ENCODE measurements at places on chromosomes 7 and 10.
A peak's percentile ranks its signal among the peaks of the same experiment; 100 is the strongest.

DNA sequence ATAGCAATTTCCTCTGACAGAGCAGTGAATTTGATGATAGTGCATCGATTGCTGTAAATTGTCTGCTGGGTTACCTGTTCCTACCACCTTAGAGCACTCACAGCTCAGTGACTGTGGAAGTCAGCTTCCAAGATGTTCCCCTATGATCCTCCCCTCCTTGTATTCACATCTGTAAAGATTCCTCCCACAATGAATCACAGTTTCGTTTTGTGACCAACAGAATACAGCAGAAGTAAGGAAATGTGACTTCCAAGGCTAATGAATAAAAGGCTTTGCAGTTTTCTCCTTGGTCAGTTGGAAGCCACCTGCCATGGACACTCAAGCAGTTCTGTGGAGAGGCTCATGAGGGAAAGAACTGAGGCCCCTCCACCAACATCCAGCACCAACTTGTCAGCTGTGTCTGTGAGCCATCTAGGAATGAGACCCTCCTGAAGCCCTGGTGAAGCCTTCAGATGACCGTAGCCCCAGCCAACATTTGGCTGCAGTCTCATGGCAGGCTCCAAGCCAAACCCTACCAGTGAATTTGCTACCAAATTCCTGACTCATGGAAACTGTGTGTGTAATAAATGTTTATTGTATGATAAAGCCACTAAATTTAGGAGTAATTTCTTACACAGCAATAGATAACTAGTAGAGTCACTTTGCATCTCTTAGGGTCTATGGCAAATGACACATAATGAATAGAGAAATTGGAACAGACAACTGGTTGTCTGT is 309.5 kb upstream of the NPVF start:
- DNase-seq: no peak

GRCh38 chr10:6482737-6483357 is 97.2 kb downstream of the PRKCQ start:
- DNase-seq: no peak

DNA sequence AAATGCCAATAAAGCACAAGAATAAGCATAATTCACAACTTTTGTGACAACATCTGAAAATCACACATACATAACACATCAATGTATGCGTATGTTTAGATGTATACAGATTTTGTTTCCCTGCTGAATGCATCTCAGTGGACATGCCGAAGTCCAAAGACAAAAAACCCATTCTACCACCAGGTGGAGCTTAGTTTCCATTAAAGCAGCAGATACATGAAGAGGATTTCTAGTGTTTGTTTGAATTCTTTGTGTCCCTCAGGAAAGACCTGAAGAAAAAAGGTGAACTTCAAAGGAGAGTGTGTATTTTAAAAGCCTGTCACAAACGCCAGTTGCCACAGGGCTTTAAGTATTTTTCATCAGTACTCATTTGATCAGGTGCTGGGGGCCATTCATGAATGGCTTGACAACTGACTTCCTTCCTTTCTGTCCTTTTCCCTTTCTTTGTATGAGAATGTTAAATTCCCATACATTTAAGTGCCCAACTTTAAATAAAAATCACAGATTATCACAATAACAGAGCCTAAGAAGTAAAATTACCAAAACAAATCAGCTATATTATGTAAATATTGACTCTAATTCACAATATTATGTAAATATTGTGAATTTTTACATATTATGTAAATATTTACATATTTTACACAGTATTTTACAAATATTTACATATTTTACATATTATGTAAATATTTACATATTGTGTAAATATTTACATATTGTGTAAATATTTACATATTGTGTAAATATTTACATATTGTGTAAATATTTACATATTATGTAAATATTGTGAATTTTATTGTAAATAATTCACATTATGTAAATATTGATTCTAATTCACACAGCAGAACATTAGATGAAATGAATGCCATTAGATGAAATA is 343.0 kb downstream of the CRPPA start:
- DNase-seq: peak; percentile 43

DNA sequence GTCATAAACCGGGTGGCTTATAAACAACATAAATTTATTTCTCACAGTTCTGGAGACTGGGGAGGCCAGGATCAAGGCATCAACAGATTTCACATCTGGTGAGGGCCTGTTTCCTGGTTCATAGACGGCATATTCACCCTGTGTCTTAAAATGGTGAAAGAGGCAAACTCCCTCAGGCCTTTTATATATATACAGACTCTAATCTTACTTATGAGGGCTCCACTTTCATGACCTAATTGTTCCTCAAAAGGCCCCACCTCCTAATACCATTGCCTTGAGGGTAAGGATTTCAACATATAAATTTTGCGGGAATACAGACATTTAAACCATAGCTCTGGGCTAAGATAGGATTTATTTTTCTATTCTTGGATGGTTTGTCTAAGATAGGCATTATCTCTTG is 187.2 kb downstream of the PPP1R3A start:
- DNase-seq: no peak

- no peak for DNase-seq
Measured at GRCh38 chr7:27156508-27156898, at the start of gene HOXA7. Gene HOXA7 (minus strand): TSS chr7:27156675. CDS start chr7:27156545, 130 bp downstream.

DNA sequence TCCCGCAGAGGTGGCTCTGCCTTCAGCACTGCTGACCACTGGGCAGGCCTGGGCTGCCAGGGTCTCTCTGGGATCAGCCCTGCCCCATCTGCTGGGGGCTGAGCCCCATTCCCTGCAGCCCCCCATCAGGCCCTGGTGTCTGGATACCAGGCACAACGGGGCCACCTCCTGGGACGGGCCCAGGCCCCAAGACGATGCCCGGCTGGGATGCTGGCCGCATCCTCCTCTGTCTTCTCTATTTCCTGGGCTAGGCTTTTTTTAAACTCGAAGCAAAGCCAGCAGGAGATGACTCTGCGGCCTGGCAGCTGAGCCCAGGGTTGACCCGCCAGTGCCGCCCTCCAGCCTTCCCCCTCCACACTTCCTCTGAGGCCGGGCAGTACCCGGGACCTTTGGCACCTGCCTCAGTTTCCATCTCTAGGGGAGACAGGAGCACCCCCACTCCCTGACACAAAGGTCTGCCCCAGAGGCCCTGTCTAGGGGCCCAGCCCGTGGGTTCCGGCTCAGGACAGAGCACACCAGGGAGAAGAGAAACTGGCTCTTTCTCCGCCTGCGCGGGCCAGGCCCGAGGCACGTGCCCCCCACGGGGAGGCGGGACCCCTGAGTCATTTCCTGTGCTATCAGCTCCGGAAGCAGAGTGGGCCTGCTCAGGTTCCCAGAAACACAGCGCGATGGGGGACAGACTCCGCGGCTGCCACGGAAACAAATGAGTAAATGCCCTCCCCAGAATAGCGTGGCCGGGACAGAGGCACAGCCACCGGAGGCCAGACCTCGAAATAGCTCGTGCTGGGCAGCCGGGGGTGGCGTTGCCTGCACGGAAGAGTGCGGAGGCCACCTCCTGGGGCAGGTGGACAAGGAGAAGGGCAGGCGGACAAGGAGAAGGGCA is 84.6 kb upstream of the PDGFA start:
- no peak for DNase-seq

DNA sequence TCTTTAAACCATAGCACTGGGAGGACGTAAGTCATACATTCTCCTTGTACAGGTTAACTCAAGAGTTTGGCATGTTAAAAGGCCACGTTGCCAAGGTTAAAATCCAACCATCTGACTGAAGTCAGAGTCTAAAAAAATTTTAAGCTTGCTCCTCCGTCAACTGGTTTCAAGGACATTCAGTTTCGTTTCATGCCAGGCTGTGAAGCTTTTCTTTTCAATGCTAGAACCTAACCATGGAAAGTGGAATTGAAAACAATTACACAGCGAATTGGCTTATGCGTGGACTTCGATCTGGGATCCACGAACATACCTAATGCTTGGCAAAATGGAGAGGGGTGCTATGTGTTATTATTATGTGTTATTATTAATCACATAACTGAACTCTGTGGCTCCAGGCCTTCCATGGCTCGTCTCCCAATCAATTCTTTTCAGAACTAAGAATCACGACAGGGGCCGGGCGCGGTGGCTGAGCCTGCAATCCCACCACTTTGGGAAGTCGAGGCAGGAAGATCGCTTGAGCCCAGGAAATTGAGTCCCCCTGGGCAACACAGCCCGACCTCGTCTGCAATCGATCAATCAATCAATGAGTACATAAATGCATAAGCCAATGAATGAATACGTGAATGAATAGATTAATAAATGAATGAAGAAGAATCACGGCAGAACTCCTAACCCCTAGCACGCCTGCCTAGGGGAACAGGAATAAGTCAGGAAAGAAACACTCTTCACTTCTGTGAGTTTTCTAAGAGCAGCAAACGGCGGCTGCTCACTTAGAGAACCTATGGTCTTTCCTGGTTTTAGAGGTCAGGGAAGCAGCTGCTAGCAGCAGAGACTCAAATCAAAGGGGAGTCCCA is 733 bp upstream of the ARL5B start:
- DNase-seq: no peak

GRCh38 chr10:9294865-9295264 is 1240.4 kb downstream of the GATA3 start:
- DNase-seq: no peak

DNA sequence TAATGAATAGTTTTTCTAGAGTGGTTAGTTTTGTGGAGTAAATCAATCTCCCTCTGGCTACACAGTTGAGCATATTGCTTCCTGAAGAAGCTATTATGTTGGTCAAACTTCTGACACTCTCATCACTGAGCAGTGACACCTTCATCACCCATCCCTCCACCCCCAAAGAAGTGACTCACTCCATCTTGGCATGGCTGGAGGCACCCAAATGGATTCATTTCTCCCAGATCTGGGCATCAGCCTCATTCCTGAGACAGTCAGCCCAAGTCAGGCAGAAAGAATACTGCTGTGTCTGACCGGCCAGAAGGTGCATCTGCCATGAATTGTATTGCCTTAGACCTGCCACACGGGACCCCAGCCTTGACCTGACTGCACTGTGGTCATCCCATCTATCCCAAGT is 117.0 kb upstream of the HABP2 start:
- DNase-seq: no peak

DNA sequence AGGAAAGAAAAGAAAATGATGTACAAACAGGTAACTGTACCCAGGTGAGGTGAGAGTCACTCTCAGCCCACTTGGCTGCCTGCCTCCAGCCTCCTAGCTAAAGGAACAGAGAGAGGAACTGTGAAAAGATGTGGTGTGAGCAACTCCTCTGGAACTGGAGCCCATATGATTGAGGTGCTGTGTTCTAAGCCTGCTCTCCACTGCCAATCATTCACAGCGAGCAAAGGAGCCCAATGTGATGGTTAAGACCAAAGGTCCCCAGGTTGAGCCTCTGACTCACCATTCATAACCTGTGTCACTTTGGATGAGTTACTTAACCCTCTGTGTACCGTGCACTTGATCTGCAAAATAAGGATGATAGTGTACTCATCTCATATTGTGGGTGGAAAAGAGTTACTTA is 868.1 kb upstream of the AUTS2 start:
- no peak for DNase-seq

GRCh38 chr10:32104181-32104580 is 48.0 kb upstream of the KIF5B start:
- no peak for DNase-seq

DNA sequence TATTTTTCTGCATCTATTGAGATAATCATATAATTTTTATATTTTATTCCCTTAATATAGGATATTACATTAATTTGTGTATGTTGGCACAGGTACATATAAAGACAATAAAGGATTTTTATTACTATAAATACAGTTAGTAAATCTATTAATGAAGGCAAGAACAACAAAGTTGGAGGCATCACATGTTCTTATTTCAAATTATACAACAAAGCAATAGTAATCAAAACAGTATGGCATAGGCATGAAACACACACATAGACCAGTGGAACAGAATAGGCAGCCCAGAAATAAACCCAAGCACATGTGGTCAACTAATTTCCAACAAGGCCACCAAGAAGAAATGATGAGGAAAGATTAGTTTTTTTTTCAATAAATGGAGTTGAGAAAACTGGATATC is 11.2 kb downstream of the TFPI2 start:
- DNase-seq: no peak

- DNase-seq: no peak
Measured at GRCh38 chr10:111410740-111411139, 333.9 kb downstream of the ADRA2A start.

DNA sequence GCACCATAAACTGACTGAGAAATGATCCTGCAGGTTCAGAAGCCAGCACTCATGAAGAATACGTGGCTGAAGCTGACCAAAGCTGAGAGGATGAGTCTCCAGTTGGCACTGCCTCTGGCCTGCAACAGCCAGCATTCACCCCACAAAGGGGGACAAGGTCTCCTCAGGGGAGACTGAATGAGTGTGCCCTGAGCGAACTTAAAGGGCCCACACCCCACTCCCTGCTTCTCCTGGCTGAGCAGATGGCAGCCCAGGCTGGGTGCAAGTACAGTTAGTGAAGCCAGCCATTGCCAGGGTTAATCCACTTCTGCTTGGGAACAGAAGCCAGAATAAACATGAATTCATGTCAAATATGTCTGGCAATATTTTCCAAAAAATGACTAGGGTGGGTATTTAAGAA is 98.1 kb downstream of the PPP1R17 start:
- no peak for DNase-seq

GRCh38 chr10:66538371-66538770 is 387.5 kb upstream of the LRRTM3 start:
- DNase-seq: no peak

DNA sequence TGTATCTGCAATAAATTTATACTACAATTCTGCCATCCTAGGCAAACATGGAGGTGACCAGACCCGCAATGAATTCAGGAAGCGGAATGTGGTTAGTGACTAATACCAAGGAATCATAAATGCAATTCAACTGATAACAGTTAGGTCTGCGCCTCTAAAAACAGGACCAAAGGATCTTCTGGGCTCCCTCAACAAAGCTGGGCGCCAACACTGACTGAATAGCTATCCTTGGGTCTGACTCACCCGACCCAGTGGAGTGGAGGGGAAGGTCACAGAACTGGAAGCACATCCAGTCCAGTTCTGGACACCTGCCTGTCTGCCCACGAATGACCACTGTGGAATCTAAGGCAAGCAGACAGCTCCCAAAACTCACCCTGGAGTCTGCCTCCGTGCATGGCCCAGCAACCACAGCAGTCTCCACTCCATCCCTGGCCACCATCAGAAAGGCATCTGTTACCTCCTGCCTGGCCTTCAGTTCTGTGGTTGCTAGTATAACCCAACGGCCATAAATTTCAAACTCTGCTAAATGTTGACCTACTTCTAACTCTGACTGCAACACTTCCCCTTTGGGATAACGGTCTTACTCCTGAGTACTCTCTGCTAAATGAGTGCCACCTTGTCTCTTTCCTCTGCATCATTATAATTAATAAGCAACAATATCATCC is 43.0 kb upstream of the DLX6 start:
- DNase-seq: no peak

GRCh38 chr10:124648738-124649137 is 95.4 kb downstream of the FAM53B start:
- DNase-seq: no peak

DNA sequence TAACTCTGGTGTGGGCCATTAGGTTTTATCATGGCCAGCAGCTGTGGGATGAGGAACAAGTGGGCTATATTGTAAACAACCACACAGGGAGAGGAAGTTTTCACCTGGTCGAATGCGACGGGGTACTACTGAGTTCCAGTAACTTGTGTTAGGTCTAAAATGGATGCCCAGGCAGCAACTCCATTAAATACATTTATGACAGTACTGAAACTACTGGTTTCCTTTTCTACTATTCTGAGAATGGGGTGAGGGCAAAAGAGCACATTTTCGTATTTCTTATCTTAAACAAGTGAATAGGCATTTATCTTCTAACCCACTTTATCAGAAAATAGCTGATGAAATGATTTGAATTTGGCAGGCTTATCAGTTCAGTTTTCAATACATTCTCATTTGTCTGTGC is 109.7 kb downstream of the C1GALT1 start:
- DNase-seq: no peak
